ENCODE measurements at places on chromosomes 4 and X.

GRCh38 chr4:142274137-142274536 is 572.0 kb downstream of the INPP4B start:
- peak; percentile 63 for DNase-seq

- peak; percentile 21 for DNase-seq
Observed at GRCh38 chr4:127849505-127850234, 31.0 kb upstream of the PLK4 start.

GRCh38 chr4:38153387-38153760 is 193.2 kb downstream of the PTTG2 start:
- DNase-seq, result no peak

DNA sequence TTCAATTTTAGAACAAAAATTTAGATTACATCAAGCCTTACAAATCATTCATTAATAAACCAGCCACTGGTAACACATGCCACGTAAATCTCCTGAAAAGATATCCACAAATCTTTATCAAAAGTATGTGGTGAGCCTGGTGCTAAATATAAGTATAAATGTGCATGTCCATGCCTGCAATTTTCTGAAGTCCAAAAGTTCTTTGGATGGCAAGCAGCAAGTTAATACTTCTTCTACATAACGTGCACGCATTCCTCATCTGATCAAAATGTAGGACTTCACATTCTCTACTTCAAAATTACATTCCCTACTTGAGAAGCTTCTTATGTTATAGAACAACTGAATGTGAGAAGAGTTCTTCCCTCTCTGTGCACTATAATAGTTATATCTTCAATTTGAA is 49.8 kb downstream of the HHIP start:
- DNase-seq, result no peak

- peak; percentile 91 for DNase-seq
Observed at GRCh38 chrX:110786486-110786885, 9.1 kb downstream of the CHRDL1 start.

- no peak for DNase-seq
Observed at GRCh38 chr4:99264927-99265326, 25.9 kb downstream of the ADH1A start.

All from M059J (cell line).